Stimulated activated CD4-positive, alpha-beta T cell treated with anti-CD3 and anti-CD28 coated beads, Interleukin-1b, Interleukin-23, amount 100 ng/mL, for 1 hour (primary cell): ENCODE measurements at places on chromosomes 2 and 18.

DNA sequence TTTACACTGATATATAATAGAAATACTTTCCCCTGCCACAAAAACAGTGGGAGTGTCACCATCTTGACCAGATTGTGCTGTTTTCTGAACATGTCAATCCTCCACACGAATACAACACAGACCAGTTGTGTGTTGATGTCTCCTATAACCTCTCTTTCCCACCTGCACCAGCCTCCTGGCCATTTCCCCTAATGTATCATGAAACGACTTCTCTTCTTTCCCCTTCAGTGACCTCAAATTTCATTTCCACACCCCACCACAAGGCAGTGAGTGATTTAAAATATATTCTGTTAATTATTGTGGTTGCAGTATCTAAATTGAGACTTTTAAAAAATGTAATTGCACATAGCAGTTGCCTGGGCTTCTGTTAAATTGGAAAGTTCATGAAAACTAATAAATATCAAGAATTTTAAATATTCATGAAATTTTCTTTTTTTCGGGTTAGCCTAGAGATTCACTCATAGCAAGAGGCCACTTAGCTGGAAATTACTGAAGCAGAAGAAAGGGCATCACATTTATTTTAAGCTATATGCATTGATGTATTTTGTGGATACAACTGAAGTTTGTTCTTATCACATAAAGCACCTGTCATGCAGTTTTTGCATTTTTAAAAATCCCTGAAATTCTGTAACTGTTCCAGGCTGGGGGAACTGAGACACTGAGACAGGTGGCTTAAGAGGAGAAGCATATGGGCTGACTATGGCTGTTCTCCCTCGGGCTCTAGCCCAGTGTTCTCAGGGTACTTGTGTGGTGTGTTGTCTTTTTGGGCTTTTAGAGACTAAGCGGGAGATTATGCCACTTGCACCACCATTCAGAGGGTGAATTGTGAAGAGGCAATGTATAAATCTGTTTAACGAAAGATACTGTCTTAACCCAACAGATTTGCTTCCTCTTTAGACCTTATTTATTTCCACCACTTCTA, 15.9 kb downstream of the FAM171B start:
- no peak for DNase-seq

GRCh38 chr2:55051026-55051866, 995 bp upstream of the RTN4 start:
- DNase-seq: no peak

DNA sequence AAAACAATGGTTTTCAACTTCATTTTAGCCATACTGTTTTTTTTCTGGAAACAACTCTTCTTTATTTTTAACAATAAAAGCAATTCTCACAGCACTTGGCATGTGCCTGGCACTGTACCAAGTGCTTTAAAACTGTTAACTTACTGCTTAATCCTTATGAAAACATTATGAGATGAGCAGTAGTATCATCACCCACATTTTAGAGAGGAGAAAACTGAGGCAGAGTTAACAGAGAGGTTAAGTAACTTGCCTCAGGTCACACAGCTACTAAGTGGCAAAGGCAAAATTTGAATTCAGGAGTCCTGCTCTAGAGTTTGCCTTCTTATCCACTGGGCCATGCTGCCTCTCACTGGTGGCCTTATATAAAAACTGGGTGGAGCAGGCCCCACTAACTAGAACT, 23.2 kb downstream of the CTIF start:
- DNase-seq: no peak

DNA sequence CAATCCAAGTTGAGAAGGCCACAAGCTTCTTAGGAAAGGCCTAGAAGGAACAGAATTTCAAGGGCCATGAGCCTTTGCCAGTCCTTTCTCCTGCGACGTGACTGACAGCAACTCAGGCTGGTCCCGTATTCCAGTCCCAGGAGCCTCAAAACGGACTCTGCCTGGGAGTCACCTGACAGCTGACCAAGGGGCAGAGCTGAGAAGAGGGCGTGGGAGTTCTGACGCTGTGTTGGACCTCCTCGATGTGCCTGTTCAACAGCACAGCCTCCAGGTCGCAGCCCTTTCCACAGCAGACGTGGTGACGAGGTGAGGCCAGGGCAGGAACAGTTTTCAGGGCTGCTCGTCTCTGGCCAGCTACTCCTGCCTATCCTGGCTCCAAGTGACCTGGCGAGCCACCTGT, 37.6 kb downstream of the CENPO start:
- no peak for DNase-seq

DNA sequence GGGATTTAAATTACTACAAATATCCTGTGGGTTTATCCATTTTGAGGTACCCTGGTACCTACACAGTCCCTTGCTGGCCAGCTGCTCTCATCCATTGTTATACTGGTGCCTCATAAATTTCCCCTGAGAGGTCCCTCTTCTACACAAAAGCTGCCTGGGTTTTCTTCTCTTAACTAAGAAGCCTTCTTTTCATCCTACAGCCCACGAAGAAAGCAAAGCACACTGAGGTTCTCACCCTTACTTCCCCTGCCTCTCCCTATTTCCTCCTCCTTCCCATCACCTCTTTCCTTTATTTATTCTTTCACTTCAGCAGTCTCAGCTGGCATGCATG, 154.9 kb downstream of the CSRNP3 start:
- no peak for DNase-seq

DNA sequence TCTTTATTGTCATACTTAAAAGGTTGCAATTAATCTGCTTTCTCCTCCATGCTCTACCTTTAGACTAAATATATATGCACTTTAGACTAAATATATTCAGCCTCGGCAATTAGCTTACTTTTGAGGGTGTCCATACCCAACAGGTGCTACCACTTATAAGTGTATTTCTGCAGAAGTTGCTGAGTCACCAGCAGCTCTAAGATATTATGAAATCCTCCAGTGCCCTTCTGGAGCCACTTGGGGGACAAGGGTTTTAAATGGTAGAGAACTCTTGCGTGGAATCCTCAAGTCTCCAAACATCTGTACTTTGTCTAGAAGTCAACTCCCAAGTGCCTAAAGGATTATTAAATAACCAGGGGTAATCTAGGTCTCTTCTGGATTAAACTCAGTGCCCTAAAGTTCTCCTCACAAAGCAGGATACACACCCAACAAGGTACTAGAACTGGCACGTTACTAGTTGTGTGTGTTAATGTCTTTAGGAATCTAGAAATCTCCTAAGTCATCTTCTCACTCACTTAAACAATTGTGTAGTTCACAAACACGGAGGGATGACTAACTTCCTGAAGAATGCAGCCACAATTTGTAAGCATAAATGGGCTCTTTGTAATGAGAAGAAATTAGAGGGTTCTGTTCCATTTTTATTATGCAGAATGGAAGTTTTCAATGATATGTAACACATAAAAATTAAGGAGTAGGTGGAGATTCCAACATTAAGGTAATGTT, 159.7 kb downstream of the CD226 start:
- no peak for DNase-seq

DNA sequence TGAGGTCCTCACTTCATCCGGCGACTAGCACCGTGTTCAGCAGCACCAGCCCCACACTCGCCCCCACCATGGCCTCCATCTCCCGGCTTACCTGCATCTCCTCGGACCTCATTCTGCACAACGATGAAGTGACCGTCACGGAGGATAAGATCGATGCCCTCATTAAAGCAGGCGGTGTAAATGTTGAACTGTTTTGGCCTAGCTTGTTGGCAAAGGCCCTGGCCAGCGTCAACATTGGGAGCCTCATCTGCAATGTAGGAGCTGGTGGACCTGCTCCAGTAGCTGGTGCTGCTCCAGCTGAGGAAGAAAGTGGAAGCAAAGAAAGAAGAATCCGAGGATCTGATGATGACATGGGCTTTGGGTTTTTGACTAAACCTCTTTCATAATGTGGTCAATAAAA, 70.5 kb upstream of the MYCN start:
- no peak for DNase-seq

- DNase-seq: no peak
Observed at GRCh38 chr2:129710670-129711495, 268.6 kb upstream of the RAB6C start.

GRCh38 chr2:125656190-125656589, 999.8 kb upstream of the GYPC start:
- no peak for DNase-seq
